HFFc6 (cell line): ENCODE measurements at places on chromosomes 13 and 19.

DNA sequence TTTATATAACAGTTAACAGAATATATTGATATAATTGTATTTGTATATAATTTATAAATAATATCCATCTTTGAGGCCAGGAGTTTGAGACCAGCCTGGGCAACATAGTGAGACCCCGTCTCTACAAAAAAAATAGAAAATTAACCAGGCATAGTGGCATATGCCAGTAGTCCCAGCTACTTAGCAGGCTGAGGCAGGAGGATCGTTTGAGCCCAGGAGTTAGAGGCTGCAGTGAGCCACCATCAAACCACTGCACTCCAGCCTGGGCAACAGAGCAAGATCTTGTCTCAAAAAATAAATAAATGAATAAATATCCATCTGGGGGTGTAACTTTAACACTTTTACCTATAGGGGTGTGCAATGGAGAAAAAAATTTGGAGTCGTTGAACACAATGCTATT lies 1.3 kb upstream of the SHFL start:
- no peak for DNase-seq

GRCh38 chr13:50156140-50156539 lies 140.9 kb downstream of the KCNRG start:
- peak; percentile 34 for DNase-seq

DNA sequence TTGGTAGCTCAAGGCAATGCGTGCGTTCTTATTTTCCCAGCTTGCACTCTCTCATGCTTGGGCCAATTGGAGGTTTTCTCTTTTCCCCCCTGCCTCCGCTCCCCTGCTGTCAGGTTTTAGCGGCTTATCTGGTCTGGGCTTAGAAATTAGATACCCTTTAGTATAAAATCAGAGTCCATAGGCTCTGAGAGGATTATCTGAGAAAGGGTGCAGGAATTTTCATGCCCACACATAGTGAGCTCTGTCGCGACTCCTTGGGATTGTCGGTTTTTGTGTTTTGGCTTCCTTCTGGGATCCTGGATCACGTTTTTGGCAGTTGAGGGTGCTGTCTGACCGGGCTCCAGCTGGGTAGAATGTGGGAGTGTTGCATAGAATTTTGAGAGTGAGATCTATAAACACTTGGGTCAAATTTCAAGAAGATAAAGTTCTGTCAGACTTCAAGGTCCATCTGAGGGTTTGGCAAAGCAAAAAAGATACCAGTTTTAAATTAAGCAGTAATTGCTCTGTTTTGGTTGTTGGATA lies 12.4 kb downstream of the CHAF1A start:
- no peak for DNase-seq

DNA sequence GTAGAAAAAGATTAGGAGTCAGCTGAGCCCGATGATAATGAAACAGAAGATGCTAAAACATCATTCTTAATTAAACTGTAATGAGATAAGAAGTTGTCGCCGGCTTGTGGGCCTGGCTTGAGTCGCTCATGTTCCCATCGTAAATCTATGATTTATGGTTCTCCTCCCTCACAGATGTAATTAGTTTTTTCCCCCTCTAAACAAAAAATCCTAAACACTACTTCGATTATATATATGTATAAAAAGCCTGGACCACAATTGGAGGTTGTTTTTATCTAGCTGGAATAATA lies 151.3 kb downstream of the PTPRS start:
- no peak for DNase-seq

- DNase-seq, result no peak
These were observed 1065.1 kb upstream of the SPRY2 start for GRCh38 chr13:81406022-81406421.

GRCh38 chr13:42985312-42986175 lies 6.5 kb downstream of the EPSTI1 start:
- DNase-seq, result no peak

DNA sequence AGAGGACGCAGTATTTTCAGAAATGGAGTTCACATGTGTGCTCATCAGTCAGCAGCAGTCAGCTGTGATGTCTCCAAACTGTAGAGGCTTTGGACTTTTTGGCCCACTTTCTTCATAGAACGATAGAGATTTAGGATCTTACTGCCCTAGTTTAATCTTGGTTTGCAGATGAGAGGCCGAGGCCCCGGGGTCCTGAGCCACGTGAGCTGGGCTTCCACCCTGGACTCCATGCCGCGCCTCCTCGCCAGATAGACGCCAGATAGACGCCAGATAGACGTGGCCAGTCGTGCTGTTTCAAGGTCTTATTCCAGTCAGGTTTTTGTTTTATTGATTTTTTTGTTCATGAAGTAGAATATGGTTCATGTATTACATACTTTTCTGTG lies 11.7 kb upstream of the MCF2L start:
- no peak for DNase-seq

GRCh38 chr19:19185853-19186740 lies 5.9 kb downstream of the BORCS8 start:
- DNase-seq, result peak; percentile 31

- DNase-seq, result no peak
These were observed 30.9 kb upstream of the NCCRP1 start for GRCh38 chr19:39165857-39166256.

DNA sequence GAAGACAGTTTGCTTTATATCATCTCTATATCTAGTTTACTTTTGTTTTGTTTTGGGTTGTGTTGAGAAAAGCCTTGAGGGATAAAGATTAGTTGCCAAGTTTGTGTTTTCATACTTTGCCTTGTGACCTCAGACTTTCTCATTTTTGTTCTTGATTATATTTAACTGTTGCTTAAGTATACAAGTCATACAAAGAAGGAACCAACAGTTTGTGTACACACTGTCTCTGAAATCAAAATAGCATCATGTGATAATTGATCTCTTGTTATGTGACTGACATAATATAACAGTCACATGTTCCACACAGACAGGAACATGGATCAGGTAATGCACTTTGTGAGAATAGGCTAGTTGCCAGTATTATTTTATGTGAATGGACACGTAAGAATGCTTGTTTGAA lies 70.8 kb downstream of the SHISA2 start:
- no peak for DNase-seq

GRCh38 chr19:15246198-15246481 lies 13.9 kb upstream of the EPHX3 start:
- no peak for DNase-seq

DNA sequence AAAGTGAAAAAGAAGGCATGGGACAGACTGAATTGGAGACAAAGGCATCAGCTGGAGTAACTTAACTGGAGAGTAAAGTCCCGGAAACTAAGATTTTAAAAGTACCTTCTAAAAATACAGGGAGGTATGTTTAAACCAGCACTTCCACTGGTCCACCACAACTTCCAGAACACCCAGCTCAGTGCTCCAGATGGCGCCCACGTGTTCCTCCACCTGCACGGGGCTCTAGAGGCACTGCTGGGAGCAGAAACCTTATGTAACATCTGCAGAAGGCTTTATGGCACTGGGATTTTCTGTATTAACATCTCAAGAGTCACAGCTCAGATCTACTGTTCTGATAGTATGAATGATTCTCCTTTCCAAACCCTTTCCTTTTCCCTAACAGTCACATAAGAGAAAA lies 252.1 kb downstream of the DCLK1 start:
- no peak for DNase-seq

DNA sequence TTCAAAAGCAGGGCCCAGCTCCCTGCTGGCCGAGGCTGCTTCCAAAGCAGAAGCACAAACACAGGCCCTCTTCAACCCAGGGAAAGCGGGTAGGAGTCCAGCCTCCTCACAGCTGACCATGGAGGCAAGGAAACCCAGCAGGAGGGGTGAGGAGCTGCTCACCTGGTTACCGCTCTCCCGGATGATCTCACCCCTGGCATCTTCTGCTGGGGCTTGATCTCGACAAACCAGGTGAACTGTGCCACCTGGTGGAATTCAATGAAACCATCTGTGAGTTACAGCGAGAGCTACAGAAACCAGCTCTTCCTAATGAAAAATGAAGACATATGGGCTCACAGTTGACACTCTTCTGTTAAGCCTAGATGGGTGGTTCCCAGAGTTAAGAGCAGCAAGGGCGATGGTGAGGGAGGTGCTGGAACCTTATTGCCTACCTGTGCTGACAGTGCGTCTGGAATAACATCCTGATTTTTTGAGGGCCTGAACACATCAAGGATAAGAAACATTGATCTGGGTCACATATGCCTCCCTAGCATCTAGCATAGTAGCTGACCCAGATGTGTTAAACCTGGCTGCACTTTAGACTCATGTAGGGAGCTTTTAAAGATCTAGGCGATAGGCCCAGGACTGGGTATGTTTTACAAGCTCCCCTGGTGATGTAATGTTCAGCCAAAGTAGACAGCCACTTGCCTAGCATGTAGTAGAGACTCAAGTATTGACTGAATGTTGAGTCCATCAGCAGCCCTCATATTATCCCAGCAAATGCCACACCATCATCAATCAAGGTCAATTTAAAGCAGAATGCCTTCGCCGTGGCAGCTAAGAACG lies 6.1 kb downstream of the DHRS12 start:
- DNase-seq, result peak; percentile 35
